ENCODE measurements at places on chromosomes 7 and 10. TPM values are rescaled to one million over a fixed set of nuclear protein-coding genes. Genes with fewer than 3 reads are reported as not detected.

Gene SMKR1
- 0.14 TPM for polyA plus RNA-seq

Gene FAM20C
- polyA plus RNA-seq = 32.0 TPM

Gene STOX1
- 2.5 TPM for polyA plus RNA-seq

Gene GPR15LG
- polyA plus RNA-seq = not detected

Gene TMEM213
- polyA plus RNA-seq = 0.09 TPM

Gene ACTR1A
- 73.9 TPM for polyA plus RNA-seq

Gene PMS2
- 12.1 TPM for polyA plus RNA-seq

Gene MRLN
- polyA plus RNA-seq = 175 TPM

Gene ZNF117
- polyA plus RNA-seq = 18.9 TPM

Gene TLL2
- polyA plus RNA-seq = 2.1 TPM

Gene ITIH2
- polyA plus RNA-seq = 0.24 TPM

Gene SEC61A2
- polyA plus RNA-seq = 11.7 TPM

- DNase-seq = no peak
These were observed 107.5 kb downstream of the PCLO start for GRCh38 chr7:83055197-83055596.

DNA sequence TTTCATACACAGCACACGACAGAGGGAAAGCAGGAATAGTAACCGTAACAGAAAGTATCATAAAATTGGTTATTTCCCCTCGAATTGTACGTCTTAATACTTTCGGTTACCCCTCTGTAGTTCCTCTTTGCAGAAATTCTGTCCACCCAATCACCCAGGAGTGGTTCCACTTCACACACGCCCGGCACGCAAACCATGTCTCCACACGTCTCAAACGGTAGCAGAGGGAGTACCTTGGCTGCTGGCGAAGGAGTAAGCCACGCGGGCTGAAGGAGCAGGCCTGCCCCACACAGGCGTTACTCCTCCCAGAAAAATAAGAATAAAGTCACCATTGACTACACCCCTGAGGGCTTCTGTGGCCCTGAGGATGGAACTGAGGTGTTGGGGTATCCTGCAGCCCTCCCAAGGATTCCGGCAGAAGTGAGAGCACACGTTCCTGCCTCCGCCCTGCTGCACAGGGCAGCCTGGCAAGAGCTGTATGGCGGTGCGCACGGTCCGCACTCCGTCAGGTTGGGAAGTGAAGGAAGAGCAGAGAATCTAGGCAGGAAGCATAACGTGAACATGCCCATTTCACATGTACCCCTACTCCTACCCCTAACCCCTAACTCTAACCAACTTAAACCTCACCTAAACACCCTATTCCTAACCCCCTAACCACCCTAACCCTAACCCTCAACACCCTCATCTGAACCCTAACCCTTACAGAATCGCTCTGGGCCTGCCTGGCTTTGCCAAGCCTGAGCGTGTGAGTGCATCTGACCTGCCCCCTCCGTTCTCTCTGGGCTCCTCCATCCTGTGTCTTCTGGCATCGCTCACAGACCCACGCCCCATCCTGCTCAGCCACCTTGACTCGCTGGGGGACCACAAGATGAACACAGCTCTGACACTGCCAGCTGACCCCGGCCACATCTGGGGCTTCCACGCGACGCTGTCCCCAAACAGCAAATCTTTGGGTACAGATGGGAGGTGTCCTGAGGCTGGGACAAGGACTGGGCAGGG lies 18.2 kb downstream of the GPR146 start:
- DNase-seq = no peak

DNA sequence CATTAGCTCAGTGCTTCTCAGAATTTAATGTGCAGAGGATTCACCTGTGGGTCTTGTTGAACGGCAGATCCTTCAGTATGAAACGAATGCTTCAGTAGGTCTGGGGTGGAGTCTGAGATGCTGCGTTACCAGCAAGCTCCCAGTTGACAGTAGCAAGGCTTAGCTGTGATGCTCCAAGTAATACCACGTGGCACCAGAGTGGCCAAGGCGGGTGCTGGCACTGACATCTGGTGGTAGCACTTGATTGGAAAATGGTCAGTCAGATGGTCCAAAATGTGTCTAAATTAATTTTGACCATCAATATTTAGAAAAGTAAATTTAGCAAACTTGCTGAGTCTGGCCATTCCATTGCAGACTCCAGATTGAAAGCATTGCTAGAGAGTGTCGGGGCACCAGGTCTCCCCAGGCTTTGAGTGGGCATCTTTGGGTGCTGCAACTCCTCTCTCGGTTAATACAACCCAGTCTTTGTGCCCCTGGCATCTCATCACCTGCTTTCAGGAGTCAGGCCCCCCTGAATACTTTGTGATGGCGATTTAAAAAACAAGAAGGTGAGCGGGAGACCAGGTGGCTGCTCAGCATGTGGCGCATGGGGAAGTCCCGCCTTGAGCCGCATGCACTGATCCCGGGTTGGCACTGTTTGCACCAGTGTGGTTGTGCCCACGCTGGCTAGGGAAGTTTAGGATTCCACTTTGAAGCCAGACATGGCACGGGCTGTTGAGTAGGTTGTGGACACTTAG lies 130.1 kb downstream of the NT5C2 start:
- DNase-seq = no peak

DNA sequence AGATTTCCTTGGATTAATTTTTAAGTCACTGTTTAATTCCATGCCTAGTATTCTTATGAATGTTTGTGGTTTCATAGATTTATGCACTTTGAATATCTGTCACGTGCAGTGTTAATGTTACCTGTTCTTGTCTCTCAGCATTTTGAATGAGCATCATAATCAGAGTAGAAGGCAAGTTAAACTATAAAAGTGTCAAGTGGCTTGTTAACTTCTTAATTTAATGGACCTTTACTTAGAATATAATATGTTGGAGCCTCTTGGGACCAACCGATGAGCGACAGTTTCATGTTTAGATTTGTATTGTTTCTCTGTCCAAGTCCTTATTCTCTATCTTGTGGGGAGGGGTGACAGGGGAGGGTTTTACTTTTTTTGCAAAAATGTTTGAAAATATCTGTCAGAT lies 50.6 kb upstream of the MTURN start:
- no peak for DNase-seq

- no peak for DNase-seq
These were observed 196.2 kb downstream of the TCERG1L start for GRCh38 chr10:131115321-131115720.

DNA sequence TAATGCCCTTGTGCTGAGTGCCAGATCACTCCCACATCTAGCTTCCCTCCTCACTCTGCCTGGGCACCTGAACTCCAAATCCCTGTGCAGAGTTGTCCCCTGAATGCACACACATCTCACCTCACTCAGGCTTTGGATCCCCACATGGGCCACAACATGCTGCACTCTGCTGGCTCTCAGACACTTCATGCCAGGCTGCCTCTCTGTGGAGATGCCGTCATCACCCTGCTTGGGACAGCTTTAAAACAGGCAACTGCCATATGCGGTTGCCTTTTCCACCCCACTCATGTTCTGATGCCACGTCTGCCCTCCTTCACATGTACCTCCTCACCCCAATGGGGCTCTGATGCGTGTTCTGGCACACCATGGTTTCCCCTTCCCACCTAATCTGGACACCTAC lies 477.0 kb downstream of the GFRA1 start:
- no peak for DNase-seq

DNA sequence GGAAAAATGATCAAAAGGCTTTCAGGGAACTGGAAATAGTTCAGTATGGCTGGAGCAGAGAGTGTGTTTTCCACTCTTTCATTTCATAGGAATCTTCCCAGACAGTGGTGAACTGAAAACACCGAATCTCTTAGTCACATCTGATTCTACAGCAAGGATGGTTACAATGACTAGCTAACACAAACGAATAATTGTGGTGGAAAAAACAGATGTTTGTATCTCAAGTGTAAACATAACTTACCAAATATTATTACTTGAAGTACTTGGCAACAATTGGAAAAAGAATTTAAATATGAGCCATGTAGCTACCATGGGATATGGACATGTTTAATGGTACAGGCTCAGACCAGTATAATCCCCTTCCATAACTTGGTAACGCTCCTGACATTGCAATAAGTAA lies 21.1 kb upstream of the BPGM start:
- no peak for DNase-seq

GRCh38 chr7:45071528-45071927 lies 17.2 kb downstream of the NACAD start:
- DNase-seq = no peak

DNA sequence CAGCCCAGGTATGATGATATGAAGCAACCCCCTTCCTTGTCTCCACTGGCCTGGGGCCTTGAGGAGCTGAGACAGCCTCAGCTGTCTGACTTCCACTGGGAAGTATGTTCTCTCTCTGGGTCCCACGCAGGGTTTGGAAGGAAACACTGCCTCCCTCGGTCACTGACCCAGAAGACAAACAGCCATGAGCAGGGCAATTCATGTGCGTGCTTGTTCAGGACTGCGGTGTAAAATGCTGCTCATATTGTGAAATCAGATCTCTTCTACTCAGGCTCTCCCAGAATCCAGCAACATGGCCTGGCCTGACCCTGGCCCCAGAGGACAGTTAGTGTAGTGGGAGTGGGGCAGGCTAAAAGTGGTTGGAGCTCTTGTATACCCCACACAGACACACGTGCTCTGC lies 2.8 kb downstream of the CLCN1 start:
- DNase-seq = no peak

DNA sequence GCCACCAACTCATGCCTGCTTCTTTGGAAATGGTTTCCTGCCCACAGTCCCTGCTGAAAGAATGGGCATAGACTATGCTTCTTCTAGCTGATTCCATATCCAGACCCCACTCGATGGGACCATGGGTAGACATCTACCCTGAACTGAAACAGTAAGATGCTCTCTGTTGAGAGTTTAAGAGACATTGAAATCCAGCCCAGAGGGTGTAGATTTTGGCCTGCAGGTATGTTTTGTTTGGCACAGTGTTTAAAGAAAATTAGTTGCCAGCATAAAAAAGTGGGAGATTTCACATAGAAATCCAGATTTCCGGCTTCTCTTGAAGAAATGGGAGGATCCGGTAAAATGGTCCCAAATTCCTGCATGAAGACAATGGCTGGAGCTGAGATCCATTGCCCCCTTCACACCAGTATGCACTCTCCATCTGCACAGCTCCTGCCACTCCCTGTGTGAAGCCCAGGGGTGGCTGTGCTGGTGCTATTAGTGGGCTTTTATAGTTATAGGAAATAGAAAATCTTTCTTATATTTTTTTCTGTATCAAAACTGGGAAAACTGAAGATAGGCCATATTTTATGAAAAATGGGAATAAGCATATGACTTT lies 218.1 kb downstream of the PTEN start:
- DNase-seq = no peak

DNA sequence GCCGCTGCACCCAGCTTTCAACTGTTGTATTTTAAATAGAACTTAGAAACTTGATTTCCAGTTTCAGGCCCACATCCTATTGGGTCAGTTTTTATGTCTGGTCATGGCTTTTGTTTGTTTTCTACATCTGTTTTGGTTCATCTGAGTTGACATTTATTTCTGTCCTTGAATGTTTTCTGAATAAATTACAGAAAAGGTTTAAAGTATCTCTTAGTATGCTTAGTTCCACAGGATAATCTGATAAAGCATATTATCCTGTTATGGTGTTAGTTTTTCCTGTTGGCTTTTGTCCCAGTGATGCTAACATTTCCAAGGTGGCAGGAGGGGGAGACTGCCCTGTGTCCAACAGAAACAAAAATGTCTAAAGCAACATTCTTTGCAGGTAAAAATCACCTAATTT lies 733.2 kb downstream of the INHBA start:
- DNase-seq = no peak

GRCh38 chr10:124524991-124525653 lies 63.5 kb downstream of the LHPP start:
- no peak for DNase-seq

GRCh38 chr7:35630024-35630972 lies 64.6 kb downstream of the HERPUD2 start:
- DNase-seq = no peak

DNA sequence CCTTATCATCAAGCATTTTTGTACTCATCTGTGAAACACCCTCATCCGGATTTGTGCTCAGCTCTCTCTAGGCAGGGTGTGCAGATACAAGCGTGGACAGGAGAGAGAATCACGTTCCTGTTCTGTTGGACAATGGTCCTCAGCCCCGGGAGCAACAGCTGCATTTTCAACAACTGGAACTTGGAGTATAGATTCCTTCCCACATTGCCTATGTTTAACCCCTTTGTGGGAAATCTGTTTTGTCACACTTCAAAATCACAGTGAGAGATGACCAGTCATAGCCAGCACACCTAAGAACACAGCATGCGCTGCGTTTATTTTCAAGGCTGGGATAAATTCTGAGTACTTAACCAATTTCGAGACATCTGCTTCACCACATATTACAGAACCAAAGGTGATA lies 32.5 kb downstream of the MAP3K8 start:
- no peak for DNase-seq

Measured in forelimb muscle (tissue), 1 donor.